ENCODE measurements at places on chromosomes 3 and 15. TPM values are rescaled to one million over a fixed set of nuclear protein-coding genes. Genes with fewer than 3 reads are reported as not detected.

COMMD4 gene
- total RNA-seq = 82.6 TPM

RUBCN gene
- 40.3 TPM for total RNA-seq

POC1A gene
- 28.4 TPM for total RNA-seq

LRTM1 gene
- not detected for total RNA-seq

GPR62 gene
- not detected for total RNA-seq

FYTTD1 gene
- 43.3 TPM for total RNA-seq

VPS13C gene
- 70.3 TPM for total RNA-seq

MOBP gene
- total RNA-seq = not detected

SNTN gene
- total RNA-seq = not detected

RAB43 gene
- 49.0 TPM for total RNA-seq

FSD2 gene
- total RNA-seq = not detected

LINGO1 gene
- not detected for total RNA-seq

NANOGP8 gene
- total RNA-seq = not detected
